Stimulated activated CD4-positive, alpha-beta T cell treated with anti-CD3 and anti-CD28 coated beads, Interleukin-1b, Interleukin-23, amount 100 ng/mL, for 1 hour (primary cell): ENCODE measurements at places on chromosomes 2 and 18.

GRCh38 chr2:17122887-17123501, 395.2 kb downstream of the RAD51AP2 start:
- DNase-seq: no peak

- DNase-seq: no peak
Observed at GRCh38 chr2:17065536-17065935, 399.9 kb upstream of the CYRIA start.

GRCh38 chr2:175698061-175698460, 304.0 kb downstream of the LNPK start:
- no peak for DNase-seq

GRCh38 chr2:232538671-232539070, 821 bp upstream of the CHRNG start:
- no peak for DNase-seq

- DNase-seq: no peak
Observed at GRCh38 chr18:48548921-48549320, 10.1 kb downstream of the CTIF start.

DNA sequence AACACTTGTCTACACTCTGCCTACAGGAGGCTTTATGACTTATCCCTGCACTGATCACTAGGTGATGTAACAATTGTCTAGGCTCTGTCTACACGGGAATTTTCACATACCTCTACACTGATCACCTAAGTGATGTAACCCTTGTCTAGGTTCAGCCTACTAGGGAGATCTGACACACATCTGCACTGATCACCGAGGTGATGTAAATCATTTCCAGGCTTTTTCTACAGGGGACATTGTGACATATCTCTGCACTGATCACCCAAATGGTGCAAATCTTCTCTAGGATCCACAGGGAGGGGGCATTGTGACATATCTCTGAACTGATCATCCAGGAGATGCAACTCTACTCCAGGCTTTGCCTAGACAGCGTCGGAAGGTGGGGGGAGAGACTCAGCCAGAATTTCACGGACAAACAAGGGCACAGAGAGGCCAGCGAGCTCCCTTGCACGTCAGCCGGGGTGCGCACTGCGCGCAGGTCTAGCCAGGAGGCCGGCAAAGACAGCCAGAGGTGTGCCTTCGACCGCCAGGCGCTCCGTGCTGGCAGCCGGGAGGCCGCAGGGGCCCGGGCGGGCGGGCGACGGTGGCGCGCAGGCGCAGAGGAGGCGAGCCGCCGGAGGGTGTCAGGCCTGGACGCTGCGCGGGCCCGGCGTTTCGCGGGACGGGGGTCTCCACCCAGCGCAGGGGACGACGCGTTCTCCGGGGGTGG, 46.9 kb upstream of the USP14 start:
- DNase-seq: peak; percentile 30
